ENCODE measurements at places on chromosomes 5 and 9.

- DNase-seq: no peak
Measured at GRCh38 chr9:12958279-12958678, 183.5 kb downstream of the LURAP1L start.

DNA sequence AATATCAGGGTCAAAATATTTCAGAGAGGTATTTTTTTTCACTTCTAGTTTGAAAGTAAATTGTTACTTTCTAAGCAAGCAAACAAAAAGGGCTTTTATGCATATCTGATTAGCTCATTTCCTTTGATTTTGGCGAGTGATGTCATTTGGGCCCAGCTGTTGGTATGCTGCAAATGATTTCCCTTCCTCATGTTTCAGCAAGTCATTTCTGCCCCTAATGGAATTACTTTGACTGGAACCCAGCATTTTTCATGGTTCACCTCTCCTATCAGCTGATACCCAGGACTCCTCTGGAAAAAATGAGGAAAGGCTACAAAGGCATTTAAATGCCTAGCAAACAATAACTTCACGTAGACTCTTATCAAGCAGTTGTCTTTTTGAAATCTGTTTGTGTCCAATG lies 500.6 kb downstream of the EBF1 start:
- DNase-seq: no peak

DNA sequence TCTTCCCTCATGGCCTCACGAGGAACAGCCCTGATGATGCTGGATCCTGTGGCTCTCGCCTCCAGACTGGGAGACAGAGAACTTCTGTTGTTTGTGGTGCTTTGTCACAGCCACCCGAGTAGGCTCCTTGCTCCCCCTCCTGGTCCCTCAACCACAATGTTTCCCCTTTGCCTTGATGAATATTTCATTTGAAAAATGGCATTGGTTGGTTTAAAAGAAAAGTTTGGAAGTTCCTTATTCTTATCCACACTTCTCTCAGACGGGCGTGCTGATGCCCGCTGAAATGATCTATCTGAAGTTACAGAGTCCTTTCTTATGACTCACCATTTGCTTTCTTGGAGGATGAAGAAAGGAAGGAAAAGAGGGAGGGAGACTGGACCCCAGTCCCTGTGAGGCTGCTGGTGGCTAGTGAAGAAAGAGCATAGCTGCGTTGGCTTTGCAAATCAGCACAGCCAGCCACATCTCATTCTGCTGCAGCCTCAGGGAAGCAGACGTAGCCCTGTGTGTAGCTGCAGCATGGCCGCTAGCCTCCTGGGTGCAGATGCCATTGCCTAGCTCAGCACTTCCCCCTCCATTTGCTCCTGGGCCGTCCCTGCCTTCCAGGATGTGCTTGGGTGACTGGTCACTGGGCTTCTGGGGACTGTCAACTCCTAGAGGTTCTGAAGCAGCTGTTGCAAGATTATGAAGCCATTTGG lies 185.9 kb downstream of the ERCC6L2 start:
- no peak for DNase-seq

DNA sequence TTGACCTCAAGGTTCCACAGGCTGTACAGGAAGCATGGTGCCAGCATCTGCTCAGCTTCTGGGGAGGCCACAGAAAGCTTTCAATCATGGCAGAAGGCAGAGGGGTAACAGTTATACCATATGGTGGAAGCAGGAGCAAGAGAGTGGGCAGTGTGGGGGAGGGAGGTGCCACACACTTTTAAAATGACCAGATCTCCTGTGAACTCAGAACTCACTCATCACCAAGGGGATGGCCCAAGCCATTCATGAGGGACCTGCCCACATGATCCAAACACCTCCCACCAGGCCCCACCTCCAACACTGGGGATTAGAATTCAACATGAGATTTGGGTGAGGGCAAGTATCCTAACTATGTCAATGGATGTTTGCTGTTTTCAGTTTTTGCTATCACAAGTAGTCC lies 16.2 kb downstream of the CYFIP2 start:
- DNase-seq: no peak

DNA sequence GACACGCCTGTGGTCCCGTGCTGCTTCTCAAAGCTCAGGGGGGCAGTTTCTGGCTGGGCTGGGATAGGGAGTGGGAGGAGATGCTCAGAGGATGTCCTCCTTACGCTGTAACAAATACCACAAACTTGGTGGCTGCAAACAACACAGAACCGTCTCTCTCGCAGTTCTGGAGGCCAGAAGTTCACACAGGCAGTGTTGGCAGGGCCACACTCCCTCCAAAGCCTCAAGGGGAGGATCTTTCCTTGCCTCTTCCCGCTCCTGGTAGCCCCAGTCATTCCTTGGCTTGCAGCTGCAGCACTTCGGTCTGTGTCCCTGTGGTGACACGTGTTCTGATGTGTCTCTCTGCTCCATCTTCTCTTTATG lies 10.4 kb upstream of the ORM1 start:
- DNase-seq: no peak

DNA sequence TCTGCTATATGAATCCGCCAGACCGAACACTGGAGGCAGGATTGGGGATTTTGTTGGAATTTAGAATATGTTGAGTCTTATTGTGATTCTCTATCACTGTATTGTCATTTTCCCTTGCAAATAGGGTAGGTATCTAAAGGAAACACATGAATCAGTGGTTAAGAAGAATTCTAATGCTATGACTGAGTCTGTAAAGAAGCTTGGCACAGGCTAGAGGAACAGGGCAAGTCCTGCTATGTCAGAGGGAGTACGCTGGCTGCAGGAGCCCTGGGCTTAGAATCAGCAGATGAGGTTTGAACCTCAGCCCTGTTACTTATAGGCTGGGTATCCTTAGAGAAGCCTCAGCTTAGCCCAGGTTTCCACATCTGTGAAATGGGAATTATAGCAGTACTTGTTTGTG lies 198.1 kb downstream of the NR3C1 start:
- no peak for DNase-seq
